ENCODE measurements at places on chromosomes 12 and 14.
A peak's percentile ranks its signal among the peaks of the same experiment; 100 is the strongest.

GRCh38 chr14:106578481-106578880 is 1052.1 kb downstream of the TMEM121 start:
- no peak for DNase-seq

DNA sequence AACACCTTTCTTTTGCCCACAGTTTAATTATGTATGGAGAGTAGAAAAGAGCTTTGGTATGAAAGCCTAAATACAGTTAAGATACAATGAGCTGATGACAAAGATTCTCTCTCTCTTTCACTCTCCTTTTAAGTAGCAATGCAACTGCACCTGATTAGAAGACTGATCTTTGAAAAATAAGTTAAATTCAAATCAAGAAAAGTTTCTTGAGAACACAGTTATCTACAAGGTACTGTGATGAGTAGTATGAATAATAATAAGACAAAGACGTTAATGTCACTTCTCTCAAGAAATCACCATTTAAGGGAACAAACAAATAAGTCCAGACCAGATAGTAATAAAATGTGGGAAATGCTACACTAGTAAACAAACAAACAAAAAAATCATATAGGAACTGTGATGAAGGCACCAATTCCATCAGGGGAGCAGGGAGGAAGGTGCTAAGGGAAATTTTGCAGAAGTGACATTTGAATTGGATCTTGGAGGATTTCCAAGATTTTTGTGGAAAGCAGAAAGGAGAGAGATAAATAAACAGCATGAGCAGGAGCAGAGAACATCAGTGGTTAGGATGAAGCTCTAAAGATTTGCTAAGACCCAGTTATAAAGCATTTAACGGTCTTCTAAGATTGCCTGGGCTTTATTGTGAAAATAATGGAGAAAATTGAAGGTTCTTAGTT is 65.2 kb upstream of the STK38L start:
- DNase-seq = no peak

DNA sequence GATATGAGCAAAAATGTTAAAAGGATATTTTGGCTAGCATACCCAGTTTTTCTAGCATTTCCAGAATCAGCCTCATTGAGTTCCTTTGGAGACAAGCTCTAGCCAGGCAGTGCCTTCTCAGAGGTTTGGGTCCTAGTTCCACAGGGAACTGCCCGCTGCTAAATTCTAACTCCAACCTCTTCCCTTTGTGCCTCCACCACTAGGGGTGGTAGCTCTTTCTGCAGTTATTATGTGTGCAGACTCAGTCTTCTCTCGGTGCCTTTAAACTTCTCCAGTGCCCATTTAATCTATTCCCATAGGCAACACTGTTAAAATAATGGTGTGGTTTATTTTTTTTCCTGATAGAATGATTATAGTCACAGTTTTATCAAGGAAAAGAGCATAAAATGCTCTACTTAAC is 21.5 kb upstream of the SLC25A3 start:
- DNase-seq = no peak

GRCh38 chr12:62581288-62582064 is 114.8 kb downstream of the MON2 start:
- DNase-seq = peak; percentile 25

- DNase-seq = no peak
These were observed 41.7 kb downstream of the NEDD1 start for GRCh38 chr12:96948782-96949181.

- DNase-seq = no peak
These were observed 136.2 kb downstream of the ANO6 start for GRCh38 chr12:45351921-45352670.

DNA sequence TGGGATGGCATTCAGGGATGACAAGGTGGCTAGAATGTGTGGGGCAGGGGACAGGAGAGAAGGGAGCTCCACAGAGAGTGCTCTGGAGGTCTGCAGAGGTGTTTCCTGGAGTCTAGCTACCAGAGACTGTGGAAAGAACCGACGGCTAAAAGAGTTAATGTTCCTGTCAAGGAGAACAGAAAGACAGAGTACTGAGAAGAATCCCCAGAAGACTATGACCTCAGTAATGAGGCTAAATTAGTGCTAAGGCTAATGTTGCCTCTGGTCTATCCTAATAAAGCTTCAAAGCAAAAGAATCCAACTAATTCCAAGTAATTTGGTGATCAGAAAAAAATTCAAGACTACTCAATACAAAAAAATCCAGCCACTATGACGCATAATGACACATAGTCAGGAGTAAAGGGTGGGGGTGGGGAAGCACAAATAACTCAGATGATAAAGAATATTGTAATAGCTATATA is 44.7 kb downstream of the FERMT2 start:
- peak; percentile 83 for DNase-seq

GRCh38 chr12:132364348-132364902 is 35.0 kb upstream of the GALNT9 start:
- no peak for DNase-seq

- DNase-seq = no peak
These were observed 266.2 kb downstream of the RAD51B start for GRCh38 chr14:68085742-68086141.

DNA sequence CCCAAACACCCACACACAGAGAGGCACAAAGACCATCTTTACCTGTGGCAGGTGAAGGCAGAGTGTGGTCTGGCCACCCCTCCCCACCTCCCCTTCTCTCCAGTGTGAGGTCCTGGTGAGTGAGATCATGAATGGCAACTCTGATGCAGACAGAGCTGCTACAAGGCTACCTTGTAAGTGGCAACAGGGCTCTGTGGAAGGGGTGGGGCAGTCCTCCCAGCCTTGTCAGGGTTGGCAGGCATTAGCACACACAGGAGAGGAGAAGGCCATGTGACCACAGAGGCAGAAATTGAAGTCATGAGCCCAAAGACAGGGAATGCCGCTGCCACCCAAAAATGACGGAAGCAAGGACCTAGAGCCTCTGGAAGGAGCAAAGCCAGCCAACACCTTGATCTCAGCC is 30.7 kb downstream of the VWF start:
- DNase-seq = no peak

GRCh38 chr14:50001999-50002925 is 109.4 kb downstream of the ARF6 start:
- DNase-seq = peak; percentile 32

DNA sequence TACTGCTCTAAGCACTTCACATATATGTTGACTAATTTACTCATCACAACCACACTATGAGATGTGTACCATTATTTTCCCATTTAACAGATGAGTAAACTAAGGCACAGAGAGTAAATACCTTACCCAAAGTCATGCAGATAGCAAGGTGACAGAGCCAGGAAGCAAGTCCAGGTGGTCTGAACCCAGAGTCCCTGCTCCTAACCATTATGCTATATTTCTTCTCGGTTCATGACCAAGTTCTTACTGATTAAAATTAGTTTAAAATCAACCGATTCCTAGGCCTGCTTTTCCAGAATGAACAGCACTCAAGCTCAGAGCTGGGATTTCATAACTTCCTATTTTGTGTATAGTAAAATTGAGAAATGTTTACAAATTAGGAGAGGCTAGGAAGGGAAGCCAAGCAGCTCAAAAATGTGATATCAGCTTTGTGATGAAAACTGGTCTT is 85.5 kb upstream of the EGLN3 start:
- DNase-seq = no peak

DNA sequence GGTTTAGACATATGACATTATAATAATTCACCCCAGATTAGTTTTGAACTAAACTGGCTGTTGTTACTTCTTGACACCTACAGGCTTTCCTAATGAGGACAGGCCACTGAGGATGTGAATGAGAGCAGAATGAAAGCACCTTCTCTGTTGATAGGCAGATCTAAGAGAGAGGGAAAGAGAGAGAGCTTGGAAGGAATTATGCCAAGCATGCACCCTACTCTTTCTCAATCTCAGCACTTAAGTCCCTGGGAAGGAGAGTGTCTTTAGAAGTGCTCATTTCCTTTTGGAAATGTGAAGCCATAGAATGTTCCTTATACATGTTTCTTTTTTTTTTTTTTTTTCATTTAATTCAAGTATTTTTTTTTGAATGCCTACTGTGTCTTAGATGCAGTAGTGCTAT is 49.0 kb downstream of the TBC1D15 start:
- no peak for DNase-seq

- no peak for DNase-seq
These were observed 1.4 kb upstream of the ARID2 start for GRCh38 chr12:45727980-45728629.

Data from mammary epithelial cell (primary cell).